ENCODE measurements at places on chromosomes 1 and 21. TPM values are rescaled to one million over a fixed set of nuclear protein-coding genes. Genes with fewer than 3 reads are reported as not detected.

SEC16B gene
- total RNA-seq = 0.93 TPM

ADAM30 gene
- not detected for total RNA-seq

KCNE2 gene
- total RNA-seq = not detected

ZBTB8B gene
- 0.44 TPM for total RNA-seq

SH3BGR gene
- total RNA-seq = 1.5 TPM

PAQR6 gene
- 10.8 TPM for total RNA-seq

C1orf210 gene
- total RNA-seq = not detected

OR2L8 gene
- total RNA-seq = 0.61 TPM

SYCP1 gene
- not detected for total RNA-seq

MTARC2 gene
- total RNA-seq = 3.0 TPM

MCOLN2 gene
- not detected for total RNA-seq

PTAFR gene
- 0.54 TPM for total RNA-seq

REN gene
- not detected for total RNA-seq

RNF223 gene
- not detected for total RNA-seq

All from glutamatergic neuron (in vitro differentiated cells).